ENCODE measurements at places on chromosomes 13 and 19.

- DNase-seq, result no peak
Measured at GRCh38 chr19:15238639-15239155, 6.4 kb upstream of the EPHX3 start.

- DNase-seq, result no peak
Measured at GRCh38 chr19:15437355-15438123, 12.2 kb downstream of the WIZ start.

DNA sequence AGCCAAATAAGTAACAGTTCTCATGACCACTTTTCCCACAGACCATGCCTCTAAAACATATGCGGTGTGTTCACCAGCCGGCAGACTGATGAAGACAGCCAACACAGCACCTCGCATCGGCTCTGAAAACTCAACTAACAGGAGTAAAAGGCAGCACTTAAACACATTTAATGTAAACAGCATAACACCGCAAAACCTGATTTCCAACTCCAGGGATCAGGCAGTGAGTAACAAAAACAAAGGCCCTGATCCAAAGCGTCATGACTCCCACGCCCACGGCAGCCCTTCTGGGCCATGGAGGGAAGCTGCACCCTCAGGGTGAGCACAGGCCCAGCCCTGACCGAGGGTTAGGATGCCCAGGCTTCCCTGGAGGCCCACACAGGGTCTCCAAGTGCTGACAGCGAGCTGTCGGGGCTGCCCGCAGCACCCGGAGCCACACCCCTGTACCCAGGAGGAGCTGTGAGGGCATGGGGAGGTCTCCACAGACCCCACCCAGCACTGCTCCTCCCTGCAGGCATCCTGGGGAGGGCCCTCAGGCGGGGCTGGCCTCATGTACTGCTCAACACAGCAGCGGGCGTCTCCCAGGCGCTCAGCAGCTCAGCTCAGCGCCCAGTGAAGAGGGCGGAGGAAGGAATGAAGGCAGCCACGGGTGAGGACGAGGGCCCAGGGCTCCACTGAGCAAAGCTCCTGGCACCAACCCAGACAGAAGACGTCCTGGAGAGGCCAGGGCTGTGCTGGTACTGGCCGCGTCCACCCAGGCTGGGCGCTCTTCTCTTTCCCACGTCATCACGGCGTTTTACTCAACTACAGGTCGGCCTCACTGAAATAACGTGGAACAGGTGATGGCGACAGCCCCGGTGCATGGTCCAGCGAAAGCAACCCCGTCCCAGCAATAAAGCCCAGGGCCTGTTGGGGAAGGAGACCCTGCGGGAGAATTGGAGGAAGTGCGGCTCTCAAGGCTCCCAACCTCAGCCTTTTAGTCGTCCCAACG is 53.7 kb downstream of the RASA3 start:
- no peak for DNase-seq

GRCh38 chr19:46131485-46132143 is 7.1 kb upstream of the IGFL3 start:
- DNase-seq, result no peak

- DNase-seq, result no peak
Measured at GRCh38 chr13:112968910-112969691, at the start of gene MCF2L. MCF2L (plus strand) TSS chr13:112969214; CDS start chr13:112969380, 166 bp downstream.

DNA sequence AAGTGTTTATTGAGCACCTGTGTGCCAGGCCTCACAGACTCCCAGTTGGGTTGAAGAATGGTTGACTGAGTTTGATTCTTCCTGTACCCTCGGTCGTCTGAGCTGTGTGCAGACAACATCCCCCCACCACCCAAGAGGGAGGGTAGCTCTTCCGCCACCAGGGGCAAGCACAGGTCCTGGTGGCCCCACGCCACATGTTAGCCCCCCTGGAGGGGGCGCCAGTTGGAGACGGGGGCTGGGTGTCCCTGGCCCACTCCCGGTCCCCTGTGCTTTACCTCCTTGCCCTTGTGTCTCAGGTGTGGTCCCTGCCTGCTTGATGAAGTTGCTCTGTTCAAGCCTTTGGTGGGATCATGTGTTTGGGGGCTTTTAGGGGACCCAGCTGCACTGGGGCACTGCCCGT is 27.2 kb downstream of the COLGALT1 start:
- no peak for DNase-seq

DNA sequence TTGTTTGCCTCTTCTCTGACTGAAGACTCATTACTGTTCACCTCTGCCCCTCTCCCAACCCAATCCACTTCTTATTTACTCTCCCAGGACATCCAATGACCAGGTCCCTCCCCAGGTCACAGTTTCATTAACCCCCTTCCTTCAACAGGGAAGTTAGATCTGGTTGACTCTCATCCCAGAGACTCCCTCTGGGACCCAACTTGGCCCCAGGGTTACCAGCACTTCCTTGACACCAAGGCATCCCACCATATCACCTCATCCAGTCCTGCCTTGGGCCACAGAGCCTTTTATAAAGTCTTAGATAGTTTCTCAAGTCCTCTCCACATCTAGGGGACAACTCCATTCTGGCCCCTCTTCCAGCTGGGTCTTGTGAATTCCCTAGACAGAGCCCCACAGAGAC is 470.6 kb upstream of the TSHZ3 start:
- no peak for DNase-seq

GRCh38 chr19:41930322-41930722 is 2.1 kb upstream of the ERFL start:
- no peak for DNase-seq

- DNase-seq, result no peak
Measured at GRCh38 chr19:11868188-11868587, 19.4 kb upstream of the ZNF69 start.

DNA sequence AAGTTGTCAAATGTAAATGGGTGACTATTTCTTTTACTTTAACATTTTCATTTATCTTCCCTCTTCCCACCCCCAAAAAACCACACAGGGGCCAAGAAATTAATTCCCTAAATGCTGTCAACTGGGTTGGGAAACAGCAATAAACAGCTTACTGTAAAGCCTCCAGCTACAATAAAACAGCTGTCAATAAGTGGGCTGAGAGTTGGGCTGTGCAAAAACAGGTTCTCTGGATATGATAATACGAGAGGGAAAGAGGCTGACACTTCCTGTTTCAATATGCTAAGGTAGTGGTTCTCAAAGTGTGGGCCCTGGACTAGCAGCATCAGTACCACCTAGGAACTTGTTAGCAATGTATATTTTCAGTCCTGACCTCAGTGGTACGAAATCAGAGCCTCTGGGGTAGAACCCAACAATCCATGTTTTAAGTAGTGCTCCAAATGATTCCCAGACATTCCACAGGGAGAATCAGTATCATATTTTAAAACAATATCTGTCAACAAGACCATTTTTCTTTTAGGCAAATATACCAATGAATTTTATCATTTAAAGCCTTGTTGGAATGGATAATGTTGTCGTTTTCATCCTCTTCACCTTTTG is 8.4 kb downstream of the PCDH9 start:
- DNase-seq, result no peak

GRCh38 chr13:40272776-40273139 is 393.7 kb downstream of the FOXO1 start:
- DNase-seq, result no peak

GRCh38 chr19:47757617-47758442 is 12.5 kb downstream of the NOP53 start:
- no peak for DNase-seq

- no peak for DNase-seq
Measured at GRCh38 chr19:3670796-3671679, 29.2 kb downstream of the PIP5K1C start.

GRCh38 chr13:102042746-102043145 is 359.1 kb downstream of the FGF14 start:
- no peak for DNase-seq

GRCh38 chr13:50198508-50198907 is 183.3 kb downstream of the KCNRG start:
- DNase-seq, result no peak

- DNase-seq, result no peak
Measured at GRCh38 chr19:34320277-34320676, 44.7 kb upstream of the GPI start.

- no peak for DNase-seq
Measured at GRCh38 chr13:75368167-75368566, 113.8 kb downstream of the TBC1D4 start.

DNA sequence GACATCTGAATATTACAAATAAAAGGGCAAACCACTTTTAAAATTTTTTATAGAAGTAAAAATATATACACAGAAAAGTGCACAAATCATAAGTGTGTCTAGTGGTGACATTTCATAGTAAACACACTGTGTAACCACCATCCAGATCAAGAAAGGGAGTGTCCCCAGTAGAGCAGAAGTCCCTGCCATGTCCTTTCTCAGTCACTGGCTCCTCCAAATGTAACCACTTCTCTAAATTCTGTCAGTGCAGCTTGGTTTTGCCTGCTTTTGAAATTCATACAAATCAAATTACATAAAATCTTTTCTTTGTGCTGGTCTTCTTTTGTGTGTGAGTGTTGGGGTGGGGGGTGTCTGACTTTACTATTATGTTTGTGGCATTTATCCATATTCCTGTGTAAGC is 116.5 kb downstream of the RBM26 start:
- no peak for DNase-seq

- DNase-seq, result no peak
Measured at GRCh38 chr13:108322206-108322824, 52.8 kb downstream of the TNFSF13B start.

- no peak for DNase-seq
Measured at GRCh38 chr19:34519602-34520001, 38.0 kb downstream of the WTIP start.

- DNase-seq, result peak; percentile 4
Measured at GRCh38 chr13:102400675-102401145, 1.1 kb downstream of the FGF14 start.

DNA sequence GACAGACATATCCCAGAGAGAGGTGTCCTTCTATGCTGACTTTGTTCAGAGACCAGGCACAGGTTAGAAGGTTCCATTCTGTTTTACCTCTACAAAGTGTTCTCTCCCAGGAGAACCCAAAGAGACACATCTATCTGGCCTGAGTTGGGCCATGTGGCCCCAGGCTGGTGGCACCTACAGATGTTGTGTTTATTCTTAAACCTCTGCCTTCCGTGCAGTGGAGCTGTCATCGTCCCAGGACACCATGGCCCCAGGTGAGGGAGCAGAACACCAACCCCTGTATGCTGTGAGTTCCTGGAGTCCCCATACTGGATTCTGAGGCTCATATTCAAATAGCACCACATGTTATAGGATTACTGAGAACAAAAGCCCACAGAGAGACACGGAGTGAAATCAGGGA is 3.9 kb downstream of the KIR3DL3 start:
- DNase-seq, result no peak

- no peak for DNase-seq
Measured at GRCh38 chr13:65414187-65414586, 1815.9 kb downstream of the PCDH9 start.

- DNase-seq, result no peak
Measured at GRCh38 chr13:30675717-30676116, 58.0 kb downstream of the USPL1 start.

DNA sequence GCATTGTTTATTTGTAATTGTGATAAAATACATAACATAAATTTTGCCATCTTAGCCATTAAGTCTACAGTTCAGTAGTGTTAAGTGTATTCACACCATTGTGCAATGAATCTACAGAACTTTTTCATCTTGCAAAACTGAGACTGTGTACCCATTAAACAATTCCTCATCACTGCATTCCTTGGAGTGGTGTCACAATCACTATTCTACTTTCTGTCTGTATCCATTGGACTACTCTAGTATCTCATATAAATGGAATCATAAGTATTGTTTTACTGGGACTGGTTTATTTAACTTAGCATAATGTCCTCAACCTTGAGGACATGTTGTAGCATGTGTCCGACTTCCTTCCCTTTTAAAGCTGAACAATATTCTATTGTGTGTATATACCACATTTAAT is 36.8 kb downstream of the UFM1 start:
- no peak for DNase-seq

- DNase-seq, result no peak
Measured at GRCh38 chr13:30346789-30347167, 39.4 kb upstream of the KATNAL1 start.

DNA sequence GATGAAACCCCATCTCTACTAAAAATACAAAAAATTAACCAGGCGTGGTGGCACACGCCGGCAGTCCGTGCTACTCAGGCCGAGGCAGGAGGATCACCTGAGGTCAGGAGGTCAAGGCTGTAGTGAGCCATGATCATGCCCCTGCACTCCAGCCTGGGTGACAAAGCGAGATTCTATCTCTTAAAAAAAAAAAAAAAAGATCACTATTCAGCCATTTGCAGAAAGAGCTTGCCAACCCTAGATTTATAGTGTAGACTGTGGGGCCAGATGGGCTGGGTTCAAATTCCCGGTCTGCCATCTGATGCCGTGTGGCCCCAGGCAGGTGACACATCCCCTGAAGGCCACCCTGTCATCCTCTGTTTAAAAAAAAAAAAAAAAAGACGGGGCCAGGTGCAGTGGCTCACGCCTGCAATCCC is 28.9 kb downstream of the SMIM24 start:
- DNase-seq, result no peak

DNA sequence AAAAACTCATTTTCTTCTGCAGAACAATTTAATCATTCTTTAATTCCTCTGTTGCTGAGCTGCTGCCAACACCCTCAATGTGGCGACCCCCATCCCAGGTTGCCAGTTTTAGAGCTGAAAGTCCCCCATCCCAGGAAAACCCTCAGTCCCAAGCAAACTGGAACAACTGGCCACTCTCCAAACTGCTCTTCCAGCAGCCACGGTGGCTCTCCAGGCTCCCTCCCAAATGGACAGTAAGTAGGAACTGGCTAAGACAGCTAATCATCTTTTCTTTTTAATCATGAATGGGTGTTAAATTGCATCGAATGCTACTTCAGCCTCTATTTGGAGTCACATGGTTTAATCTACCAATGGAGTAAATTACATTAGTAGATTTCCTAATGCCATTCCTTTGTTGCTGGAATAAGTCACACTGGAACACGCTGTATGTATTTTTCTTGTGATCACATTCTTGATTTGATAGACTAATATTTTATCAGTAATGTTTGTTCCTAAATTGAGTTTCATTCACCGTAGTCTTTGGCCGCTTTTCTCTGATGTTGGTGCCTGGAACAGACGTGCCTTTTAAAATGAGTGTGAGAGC is 33.7 kb upstream of the VSTM2B start:
- no peak for DNase-seq

DNA sequence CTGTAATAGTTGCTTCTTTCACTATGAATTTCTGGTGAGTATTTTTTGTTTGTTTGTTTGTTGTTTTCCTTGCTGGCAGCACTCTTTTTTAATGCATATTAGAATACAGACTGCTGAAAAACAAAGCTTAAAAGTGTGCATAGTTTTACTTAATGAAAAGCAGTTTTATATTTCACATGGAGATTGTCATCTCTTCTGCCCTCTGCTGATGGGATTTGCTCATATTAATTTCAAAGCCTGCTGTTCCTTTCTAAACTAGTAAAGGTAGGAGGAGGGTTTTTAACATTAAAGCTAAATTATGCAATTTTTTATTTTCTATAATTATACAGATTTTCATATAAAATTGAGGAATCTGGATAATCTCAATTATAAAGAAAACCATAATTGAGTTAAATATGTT is 692.6 kb upstream of the SLITRK1 start:
- no peak for DNase-seq

DNA sequence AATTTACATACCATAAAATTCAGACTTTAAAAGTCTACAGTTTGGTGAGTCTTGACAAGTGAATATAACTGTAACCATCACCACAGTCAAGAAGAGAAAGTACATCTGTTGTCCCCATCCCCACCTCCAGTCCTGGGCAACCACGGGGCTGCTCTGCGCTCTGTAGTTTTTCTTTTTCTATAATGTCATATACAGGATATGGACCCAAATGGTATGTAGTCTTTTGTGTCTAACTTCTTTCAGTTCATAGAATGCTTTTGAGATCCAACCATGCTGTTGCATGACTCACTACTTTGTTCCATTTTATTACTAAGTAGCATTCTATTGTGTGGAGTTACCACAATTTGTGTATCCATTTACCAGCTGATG is 103.9 kb downstream of the DOCK9 start:
- DNase-seq, result no peak

GRCh38 chr19:19748249-19748938 is 15.5 kb upstream of the ZNF14 start:
- DNase-seq, result no peak

All from substantia nigra (tissue), 51 donors.